ENCODE measurements at places on chromosomes 1 and 21. TPM values are rescaled to one million over a fixed set of nuclear protein-coding genes. Genes with fewer than 3 reads are reported as not detected.
A peak's percentile ranks its signal among the peaks of the same experiment; 100 is the strongest.

DNA sequence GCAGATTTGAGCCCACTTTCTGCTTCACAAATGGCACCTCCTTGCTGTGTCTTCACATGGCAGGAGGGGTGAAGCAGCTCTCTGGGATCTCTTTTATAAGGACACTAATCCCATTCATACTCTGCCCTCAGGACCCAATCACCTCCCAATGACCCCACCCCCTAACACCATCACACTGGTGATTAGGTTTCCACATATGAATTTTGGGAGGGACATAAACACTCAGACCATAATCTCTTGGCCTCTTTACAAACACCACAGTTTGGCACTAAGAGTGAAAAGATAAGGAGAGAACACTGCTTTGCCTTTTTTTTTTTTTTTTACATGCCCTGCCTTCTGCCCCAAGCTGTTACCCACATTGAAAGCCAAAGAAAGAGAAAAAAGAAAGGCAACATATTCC is 166.2 kb upstream of the NFIA start:
- DNase-seq, result no peak

DNA sequence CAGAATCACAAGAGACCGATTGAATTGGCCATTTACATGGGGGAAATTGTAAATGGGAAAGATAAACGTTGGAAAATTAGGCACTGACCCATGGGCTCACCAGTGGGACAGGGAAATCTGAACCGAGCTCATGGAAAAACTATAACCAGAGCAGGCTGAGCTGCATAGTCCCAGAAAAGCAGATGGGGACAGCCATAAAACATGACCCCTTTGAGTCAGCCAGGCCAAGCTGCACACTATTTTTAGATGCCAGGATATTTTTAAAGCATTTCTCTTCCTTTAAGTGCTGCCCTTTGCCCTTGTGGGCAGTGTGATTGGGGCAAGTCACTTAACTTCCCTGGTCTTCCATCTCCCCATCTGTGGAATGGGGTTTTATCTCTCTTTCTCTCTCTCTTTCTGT is 184.1 kb downstream of the FOXD2 start:
- no peak for DNase-seq

Gene SPRR3
- not detected for total RNA-seq

GRCh38 chr1:169924063-169924462 is 30.4 kb upstream of the SCYL3 start:
- no peak for DNase-seq

GRCh38 chr1:115546846-115547245 is 94.9 kb upstream of the VANGL1 start:
- no peak for DNase-seq

DNA sequence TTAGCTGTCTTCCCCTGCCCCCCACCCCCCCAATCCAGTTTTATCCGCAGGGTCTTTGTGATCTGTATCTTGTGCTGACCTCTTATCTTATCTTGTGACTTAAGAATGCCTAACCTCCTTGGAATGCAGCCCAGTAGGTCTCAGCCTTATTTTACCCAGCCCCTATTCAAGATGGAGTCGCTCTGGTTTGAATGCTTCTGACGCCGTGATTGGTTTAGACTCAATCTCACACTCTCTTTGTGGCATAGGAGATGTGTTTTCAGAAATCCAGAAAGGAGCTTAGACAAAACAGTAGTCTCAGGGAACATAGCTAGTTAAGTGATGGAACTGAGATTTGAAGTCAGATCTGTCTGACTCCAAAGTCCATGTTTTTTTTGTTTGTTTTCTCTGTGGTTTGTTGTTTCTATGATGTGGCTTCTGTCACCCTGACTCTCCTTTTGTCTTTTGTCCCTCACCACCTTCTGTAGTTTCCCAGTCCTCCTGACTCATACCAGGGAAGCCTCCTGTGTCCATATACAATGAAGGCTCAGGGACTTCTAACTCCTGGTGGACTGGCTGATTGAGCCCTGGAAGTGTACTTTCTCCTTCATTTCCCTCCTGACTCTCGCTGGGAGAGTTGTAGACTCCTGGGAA is 18.1 kb upstream of the USP24 start:
- no peak for DNase-seq

DNA sequence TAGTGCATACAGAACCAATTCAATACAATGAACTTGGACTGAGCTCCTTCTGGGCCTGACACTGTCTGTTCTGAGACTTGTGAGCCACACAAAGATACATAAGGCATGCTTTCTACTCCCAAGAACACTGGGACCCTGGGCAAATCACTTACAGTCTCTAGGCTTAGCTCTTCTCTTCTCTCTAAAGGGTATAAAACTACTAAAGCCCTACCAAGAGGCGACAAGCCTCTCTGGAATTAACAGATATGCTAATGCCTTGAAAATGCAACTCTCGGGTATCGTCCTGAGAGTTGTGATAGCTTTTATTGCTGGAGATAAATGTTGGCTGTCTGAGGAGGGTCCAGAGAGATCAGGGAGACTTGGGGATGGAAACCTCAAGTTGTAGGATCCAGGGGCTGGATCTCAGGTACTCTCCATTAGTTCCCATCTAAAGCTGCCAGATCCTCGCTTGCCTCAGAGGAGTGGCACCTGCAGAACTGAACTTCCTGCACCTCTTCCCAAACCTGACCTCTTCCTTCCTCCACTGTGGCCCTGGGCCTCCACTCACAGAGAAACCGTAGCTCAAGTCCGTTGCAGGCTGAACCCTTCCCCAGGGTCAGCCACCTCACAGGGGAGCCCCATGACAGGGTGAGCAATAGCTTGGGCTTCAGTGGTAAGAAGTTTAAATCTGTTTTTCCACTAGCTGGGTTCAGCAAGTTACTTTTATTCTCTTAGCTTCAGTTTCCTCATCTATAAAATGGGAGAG is 11.5 kb upstream of the CFAP45 start:
- no peak for DNase-seq

GRCh38 chr1:36166938-36167905 is 11.3 kb downstream of the MAP7D1 start:
- peak; percentile 56 for DNase-seq

- peak; percentile 36 for DNase-seq
Measured at GRCh38 chr1:3553166-3553939, 58.0 kb downstream of the MEGF6 start.

Gene TMOD4
- not detected for total RNA-seq

DNA sequence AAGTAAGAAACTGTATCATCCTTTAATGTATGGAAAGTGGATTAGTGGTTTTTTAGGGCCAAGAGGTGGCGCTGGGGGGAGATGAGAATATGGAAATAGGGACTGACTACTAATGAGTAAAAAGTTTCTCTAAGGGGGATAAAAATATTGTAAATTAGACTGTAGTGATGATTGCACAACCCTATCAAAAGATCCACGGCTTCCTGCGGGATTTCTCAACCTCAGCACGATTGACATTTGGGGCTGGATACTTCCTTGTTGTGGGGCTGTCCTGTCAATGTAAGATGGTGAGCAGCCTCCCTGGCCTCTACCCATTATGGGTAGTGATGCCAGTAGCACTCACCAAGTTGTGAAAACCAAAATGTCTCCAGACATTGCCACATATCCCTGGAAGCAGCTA is 36.0 kb upstream of the PRDM2 start:
- no peak for DNase-seq

DNA sequence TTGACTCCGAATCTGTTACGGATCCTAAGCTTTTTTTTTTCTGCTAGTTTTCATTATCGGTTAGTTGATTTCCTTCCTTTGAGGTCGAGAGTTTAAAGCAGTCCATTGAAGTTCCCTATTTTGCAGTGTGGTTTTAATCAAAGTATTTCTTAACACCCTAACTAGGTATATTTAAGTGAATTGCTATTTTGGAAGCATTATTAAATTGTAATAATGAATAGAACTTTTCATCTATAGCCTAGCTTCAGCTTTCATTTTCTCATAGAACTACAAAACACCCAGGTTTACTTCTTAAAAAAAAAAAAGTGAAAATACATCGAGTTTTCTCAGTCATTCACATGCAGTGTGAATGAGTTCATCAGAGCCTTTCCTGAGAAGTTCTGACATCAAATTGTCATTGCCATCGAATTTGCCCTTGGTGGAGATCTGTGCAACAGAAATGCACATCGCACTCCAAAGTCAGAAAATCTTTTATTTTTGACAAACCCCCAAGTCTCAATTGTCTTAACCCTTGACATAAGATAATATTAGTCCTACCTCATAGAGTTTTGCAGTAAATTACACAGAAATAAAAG is 1.1 kb upstream of the LBR start:
- no peak for DNase-seq

Measured in fibroblast of the aortic adventitia (primary cell).